Activated CD4-positive, alpha-beta memory T cell treated with anti-CD3 and anti-CD28 coated beads for 36 hours (primary cell): ENCODE measurements at places on chromosomes 13 and 19. TPM values are rescaled to one million over a fixed set of nuclear protein-coding genes. Genes with fewer than 3 reads are reported as not detected.

DNA sequence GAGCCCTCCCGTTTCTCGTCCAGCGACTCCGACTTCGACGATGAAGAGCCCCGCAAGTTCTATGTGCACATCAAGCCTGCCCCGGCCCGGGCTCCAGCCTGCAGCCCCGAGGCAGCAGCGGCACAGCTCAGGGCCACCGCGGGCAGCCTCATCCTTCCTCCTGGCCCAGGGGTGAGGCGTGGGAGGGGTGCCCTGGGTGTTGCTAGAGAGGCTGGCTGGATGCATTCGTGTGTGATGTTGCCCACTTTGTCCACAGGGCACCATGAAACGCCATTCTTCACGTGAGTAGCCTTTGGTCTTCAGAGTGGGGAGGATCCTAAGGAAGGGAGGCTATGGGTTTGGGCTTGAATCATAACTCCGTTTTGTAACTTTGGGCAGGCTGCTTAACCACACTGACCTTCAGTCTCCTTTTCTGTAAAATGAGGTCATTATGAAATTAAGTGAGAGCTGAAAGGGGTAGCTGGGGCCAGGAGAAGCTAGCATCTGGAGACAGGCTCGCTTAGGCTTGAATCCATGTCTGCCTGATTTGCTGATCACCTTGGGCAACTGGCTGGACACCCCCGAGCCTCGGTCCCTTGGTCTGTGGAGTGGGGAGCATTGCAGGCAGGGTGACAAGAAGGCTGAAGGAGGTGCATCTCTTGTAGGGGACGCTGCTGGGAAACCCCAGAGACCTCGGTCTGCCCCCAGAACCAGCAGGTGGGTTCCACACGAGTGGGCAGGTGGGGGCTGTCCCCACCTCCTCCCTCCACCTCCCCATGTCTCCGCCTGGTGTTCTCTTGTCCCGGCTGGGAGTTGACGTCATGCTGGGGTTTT, 18.7 kb upstream of the B3GNT3 start:
- no peak overlapping the region for H3K4me3 ChIP-seq
- H3K4me1 ChIP-seq, result peaks cover 8% of the 10 kb centered on the region
- H3K27ac ChIP-seq, result no peak overlapping the region
- peaks cover 40% of the 10 kb centered on the region for H3K36me3 ChIP-seq
- H3K27me3 ChIP-seq, result no peaks in the 10 kb centered on the region

DNA sequence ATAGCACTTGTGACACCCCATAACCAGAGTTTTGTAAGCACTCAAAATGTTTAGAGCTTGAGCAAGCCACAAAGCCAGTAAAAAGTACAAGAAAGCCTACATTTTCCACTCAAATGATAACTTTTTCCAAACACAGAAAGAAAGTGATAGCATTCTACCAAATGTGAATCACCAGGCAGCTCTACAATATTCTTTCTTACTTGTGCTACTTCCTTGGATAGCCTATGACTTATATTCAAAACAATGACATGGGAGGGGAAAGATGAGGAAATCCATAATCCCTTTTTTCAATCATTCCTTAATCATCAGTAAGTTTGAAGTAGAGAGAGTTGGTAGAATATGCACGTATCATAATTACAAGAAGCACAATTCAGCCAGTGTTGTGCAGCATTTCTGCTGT, 650.8 kb upstream of the PCDH9 start:
- no peak overlapping the region for H3K4me3 ChIP-seq
- no peak for DNase-seq
- no peak overlapping the region for H3K27ac ChIP-seq
- no peaks in the 10 kb centered on the region for H3K36me3 ChIP-seq
- no peaks in the 10 kb centered on the region for H3K4me1 ChIP-seq

GRCh38 chr19:45040059-45040771, 1.4 kb downstream of the CLASRP start:
- no peak for DNase-seq
- no peak overlapping the region for H3K27ac ChIP-seq
- H3K4me1 ChIP-seq, result peaks cover 33% of the 10 kb centered on the region
- H3K4me3 ChIP-seq, result peak overlapping the region; percentile 98

GRCh38 chr19:18558604-18559003, 934 bp downstream of the KXD1 start:
- H3K27me3 ChIP-seq, result no peaks in the 10 kb centered on the region
- H3K36me3 ChIP-seq, result peaks cover 18% of the 10 kb centered on the region
- peak overlapping the region; percentile 94 for H3K27ac ChIP-seq
- no peak for DNase-seq

GRCh38 chr13:50594276-50595051, 249.0 kb downstream of the DLEU7 start:
- H3K27ac ChIP-seq, result no peak overlapping the region
- H3K4me1 ChIP-seq, result peaks cover 22% of the 10 kb centered on the region
- no peaks in the 10 kb centered on the region for H3K27me3 ChIP-seq
- DNase-seq, result peak; percentile 57

- no peaks in the 10 kb centered on the region for H3K4me1 ChIP-seq
- no peaks in the 10 kb centered on the region for H3K27me3 ChIP-seq
- no peak overlapping the region for H3K4me3 ChIP-seq
Observed at GRCh38 chr13:69292789-69293425, 814.7 kb upstream of the ATXN8OS start.

DNA sequence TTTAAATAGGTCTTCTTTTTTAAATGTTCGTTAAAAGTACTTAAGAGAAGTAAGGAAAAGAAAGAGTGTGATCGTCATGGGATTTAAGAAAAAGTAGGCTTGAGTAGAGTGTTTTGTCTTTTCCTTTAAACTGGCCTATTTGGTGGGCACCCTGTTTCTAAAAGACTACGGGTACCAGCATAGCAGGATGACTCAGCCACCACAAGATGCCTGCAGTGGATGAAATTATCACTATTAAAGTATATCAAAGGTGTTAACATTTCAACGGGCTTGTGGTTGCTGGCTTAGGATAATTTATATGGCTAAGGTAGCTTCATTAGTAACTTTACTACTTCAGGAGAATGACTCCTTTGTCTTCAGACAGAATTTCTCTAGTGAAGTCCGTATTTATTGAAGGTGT, 112.6 kb downstream of the STARD13 start:
- peaks cover 11% of the 10 kb centered on the region for H3K27me3 ChIP-seq
- H3K4me1 ChIP-seq, result no peaks in the 10 kb centered on the region

- peaks cover 2% of the 10 kb centered on the region for H3K27me3 ChIP-seq
- peaks cover 4% of the 10 kb centered on the region for H3K4me1 ChIP-seq
- DNase-seq, result no peak
- no peak overlapping the region for H3K4me3 ChIP-seq
- H3K27ac ChIP-seq, result no peak overlapping the region
Observed at GRCh38 chr19:51386882-51387520, 773 bp downstream of the LIM2 start.

DNA sequence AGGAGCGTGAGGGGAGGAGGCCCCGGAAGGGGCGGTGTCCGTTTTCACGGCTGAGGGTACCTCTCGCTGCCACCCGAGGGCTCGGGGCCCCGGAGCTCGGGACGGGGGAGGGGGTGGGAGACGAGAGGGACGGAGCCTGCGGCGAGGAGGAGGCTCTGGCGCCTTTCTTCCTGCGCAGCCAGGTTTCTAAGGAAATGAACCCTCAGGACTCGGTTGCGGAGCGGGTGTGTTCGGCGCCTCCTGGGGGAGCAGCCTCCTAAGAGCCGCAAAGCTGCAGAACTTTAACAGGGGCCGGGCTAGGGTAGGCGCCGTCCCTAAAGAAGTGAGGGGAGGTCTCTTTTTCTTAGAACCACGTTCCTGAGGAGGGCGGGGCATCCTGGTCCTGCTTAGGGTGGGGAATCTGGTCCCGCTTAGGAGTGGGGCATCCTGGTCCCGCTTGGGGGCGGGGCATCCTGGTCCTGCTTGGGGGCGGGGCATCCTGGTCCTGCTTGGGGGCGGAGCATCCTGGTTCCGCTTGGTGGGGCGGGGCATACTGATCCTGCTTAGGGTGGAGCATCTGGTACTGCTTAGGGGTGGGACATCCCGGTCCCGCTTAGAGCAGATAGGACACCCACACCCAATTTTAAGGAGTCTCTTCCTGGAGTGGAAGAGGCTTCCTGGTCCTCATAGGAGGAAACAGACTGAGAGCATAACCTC, 6.2 kb downstream of the SYT5 start:
- H3K36me3 ChIP-seq, result no peaks in the 10 kb centered on the region
- H3K27me3 ChIP-seq, result peaks cover 62% of the 10 kb centered on the region
- H3K4me3 ChIP-seq, result peak overlapping the region; percentile 43
- peaks cover 5% of the 10 kb centered on the region for H3K4me1 ChIP-seq

- H3K4me1 ChIP-seq, result peaks cover 11% of the 10 kb centered on the region
- H3K27me3 ChIP-seq, result no peaks in the 10 kb centered on the region
- H3K4me3 ChIP-seq, result peak overlapping the region; percentile 74
- peaks cover 21% of the 10 kb centered on the region for H3K36me3 ChIP-seq
- peak; percentile 85 for DNase-seq
Observed at GRCh38 chr19:1248786-1249297, 459 bp downstream of the MIDN start.

DNA sequence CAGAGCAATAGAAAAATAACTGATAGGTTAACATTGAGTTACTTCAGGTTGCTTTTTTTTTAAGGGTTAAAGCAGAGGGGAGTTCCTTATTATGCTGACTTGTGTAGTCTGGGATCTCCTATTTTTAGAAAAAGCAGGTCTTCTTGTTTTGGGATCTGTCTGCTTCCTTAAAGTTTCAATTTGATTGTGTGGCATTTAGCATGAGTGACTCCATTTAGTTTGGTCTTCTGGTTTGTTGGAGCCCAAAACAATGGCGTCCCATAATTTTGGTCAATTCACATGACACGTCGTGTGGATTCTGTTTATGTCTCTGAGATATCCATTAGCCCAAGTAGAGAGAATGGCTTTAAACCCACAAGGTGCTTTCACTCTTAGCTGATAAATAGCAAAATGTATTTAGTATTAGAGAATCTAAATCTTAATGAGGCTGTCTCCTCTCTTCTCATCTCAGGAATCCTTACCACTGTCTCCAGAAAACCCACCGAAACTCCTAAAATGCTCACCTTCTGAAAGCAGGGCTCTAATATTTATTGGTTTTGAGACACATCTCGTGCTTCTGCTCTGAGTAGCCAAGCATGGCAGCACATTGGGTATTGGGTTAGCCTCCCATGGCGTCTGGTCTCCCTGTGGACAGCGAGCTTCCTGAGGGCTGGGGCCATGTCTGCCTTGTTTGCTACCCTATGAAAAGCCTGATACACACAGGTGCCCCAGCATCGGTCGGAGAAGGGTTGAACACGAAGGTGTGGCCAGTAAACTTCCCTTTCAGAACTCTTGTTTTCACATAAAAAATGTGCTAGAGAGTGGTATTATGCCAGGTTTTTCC, 67.2 kb upstream of the GPR183 start:
- DNase-seq, result peak; percentile 7
- H3K4me1 ChIP-seq, result peaks cover 74% of the 10 kb centered on the region
- no peak overlapping the region for H3K4me3 ChIP-seq
- H3K27ac ChIP-seq, result no peak overlapping the region
- peaks cover 55% of the 10 kb centered on the region for H3K36me3 ChIP-seq
- no peaks in the 10 kb centered on the region for H3K27me3 ChIP-seq

GRCh38 chr19:15195371-15196334, 5.1 kb downstream of the NOTCH3 start:
- peaks cover 60% of the 10 kb centered on the region for H3K27me3 ChIP-seq
- H3K4me1 ChIP-seq, result peaks cover 11% of the 10 kb centered on the region
- no peak overlapping the region for H3K4me3 ChIP-seq
- peak; percentile 19 for DNase-seq

DNA sequence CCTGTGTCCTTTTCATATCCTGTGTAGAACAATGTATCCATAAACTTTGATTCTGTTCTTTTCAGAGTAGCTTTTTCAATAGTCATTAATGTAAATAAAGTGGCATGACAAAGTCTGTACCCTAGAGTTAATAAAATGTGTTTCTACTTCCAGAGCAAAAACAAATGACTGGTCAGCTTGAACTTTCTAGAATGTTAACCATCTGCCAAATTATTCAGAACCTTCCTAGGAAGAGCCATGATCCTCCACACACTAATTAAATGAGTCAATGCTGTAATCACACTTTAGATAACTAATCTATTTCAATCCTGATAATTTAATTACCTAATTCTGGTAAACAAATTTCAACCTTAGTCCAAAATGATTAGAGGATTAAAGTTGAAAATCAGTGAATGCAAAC, 73.2 kb downstream of the DIAPH3 start:
- H3K4me3 ChIP-seq, result no peak overlapping the region
- DNase-seq, result no peak
- peaks cover 8% of the 10 kb centered on the region for H3K36me3 ChIP-seq
- H3K4me1 ChIP-seq, result no peaks in the 10 kb centered on the region
- no peak overlapping the region for H3K27ac ChIP-seq

GRCh38 chr13:22278336-22278929, 607.6 kb downstream of the FGF9 start:
- H3K36me3 ChIP-seq, result no peaks in the 10 kb centered on the region
- DNase-seq, result peak; percentile 75
- H3K4me1 ChIP-seq, result no peaks in the 10 kb centered on the region

DNA sequence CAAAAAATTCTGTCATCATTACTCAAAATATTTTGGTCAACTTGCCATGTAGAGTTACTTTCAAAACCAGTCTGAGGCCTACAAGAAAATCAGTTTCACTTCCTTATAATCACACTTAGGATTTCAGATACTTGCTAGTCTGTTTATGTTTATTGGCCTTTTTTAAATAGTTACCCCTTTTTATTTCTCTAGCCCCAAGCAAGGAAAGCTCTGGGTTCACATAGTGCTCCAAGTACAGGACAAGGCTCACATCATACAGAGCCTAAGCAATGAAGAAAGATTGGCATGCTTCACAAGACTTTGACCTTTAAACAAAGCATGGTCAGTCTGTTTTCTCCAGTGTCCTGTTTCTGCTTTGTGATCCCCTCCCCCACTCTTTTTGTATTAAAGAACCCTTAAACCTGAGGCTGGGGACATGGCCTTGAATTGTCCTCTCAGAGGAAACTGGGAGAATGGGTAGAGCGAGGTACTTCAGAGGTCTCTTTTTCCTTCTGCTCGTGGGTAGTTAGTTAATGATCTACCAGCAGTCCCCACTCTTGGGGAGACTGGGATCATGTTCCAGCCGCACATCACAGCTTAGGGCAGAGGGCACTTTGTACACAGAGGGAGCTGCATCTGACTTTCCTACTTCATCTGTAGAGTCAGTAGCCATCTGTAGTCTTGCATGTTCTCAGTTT, 30.7 kb downstream of the CEACAM1 start:
- DNase-seq, result no peak
- peaks cover 7% of the 10 kb centered on the region for H3K4me1 ChIP-seq
- H3K27ac ChIP-seq, result no peak overlapping the region
- no peak overlapping the region for H3K4me3 ChIP-seq
- no peaks in the 10 kb centered on the region for H3K27me3 ChIP-seq

ATP8B3 gene
- total RNA-seq, result 9.6 TPM

CYP4F2 gene
- not detected for total RNA-seq

PSG1 gene
- not detected for total RNA-seq

ZNF888 gene
- total RNA-seq, result 5.0 TPM

ZNF790 gene
- 6.9 TPM for total RNA-seq
